ENCODE measurements at places on chromosomes 11 and 22.

GRCh38 chr11:133619973-133620372 lies 87.7 kb upstream of the OPCML start:
- peak; percentile 46 for DNase-seq

DNA sequence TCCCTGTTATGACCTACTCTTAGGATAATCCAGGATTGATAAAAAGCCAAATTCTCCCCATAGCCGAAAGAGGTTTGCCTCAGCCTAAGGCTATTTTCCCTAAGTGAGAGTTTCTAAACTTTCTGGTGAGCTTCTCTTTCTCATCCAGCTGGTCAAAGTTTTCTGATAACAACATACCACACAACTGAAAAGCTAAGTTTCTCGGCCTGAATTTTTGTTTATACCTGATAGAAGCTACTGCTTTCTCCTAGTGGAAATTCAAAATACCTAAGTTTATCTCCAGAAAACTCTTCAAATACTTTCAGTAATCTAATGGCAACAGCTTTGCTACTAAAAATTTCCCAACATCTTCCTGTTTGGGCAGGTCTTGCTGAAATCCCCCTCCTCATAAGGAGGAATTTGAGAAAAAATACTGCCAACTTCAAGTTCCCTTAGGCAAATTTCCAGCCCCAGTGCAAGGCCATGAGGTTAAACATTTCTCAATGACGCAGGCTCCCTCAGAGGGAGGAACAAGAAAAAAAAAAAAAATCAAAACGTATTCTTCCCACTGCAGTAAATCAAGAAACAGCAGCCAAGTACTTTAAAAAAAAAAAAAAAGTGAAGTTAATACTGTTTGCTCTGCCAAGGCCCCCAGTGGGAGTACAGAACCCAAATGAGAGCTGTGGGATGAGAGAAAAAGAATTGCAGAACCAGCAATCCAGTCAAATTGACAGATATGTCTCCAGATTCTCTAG lies 127.0 kb downstream of the MRTFA start:
- DNase-seq, result no peak

GRCh38 chr11:117204283-117205080 lies 5.3 kb downstream of the TAGLN start:
- no peak for DNase-seq

GRCh38 chr11:445765-446588 lies 4.1 kb upstream of the PTDSS2 start:
- no peak for DNase-seq

DNA sequence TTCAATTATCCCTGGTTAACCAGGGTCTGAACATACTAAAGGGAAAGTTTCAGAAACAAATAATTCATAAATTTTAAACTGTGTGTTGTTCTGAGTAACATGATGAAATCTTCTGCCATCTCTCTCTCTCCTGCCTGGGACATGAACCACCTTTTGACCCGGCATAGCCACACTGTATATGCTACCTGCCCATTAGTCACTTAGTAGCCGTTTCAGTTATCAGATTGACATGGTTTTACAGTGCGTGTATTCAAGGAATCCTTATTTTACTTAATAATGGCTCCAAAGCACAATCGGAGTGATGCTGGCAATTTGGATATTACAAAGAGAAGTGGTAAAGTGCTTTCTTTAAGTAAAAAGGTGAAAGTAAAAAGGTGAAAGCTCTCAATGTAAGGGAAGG lies 227.1 kb upstream of the CCDC179 start:
- no peak for DNase-seq

GRCh38 chr11:96017856-96018255 lies 93.9 kb upstream of the MTMR2 start:
- no peak for DNase-seq
